ENCODE measurements at places on chromosomes 5 and 9.

DNA sequence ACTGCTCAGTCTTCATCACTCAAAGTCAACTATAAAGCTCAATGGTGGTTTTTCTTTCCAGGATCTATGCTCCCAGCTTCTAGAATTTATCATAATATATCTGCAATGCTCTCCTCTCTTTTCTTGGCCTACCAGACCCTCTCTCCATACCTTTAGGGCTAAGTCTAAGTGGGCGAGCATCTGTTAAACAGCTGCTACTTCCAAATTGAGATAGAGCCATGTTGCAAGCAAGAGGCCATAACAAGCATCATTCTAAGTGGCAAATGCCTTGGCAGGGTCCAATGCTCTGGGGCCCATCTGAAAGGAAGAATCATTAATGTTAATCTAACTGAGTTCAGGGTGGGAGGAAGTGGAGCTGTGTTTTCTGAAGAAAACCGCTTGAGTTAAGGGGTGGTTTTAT lies 324.0 kb downstream of the TLR4 start:
- DNase-seq: no peak

- no peak for DNase-seq
Observed at GRCh38 chr9:89422151-89422975, 75.5 kb downstream of the SEMA4D start.

GRCh38 chr9:113957821-113958341 lies 81.8 kb downstream of the ZNF618 start:
- no peak for DNase-seq

- DNase-seq: no peak
Observed at GRCh38 chr9:98078895-98079294, 22.4 kb downstream of the NANS start.

DNA sequence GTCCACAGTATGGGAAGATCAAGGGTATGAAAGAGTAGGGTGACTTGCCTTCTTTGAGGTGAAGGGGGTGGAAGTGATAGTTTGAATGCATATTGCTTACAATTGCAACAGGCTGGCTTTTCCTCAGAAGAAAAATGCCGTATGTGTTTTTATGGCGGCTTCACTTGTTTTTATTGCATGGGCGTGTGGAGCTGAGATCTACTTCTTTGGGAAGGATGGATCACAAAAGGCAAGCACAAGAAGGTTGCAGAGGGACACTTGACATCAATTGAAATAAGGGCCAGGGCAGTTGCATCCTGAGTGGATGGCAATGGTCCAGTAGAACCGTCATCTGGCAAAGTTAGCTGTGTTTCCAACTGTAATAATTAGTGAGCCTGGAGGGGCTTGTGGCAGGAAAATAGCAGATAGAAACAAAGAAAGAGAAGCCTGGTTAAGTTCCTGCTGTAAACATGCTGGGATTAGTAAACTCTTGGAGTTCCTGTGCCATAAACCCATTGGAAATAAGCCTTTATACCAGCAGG lies 138.4 kb downstream of the NTRK2 start:
- DNase-seq: no peak

All from vagina (tissue), 2 donors.